Thyroid gland (tissue), 4 donors: ENCODE measurements at places on chromosomes 1 and 21.
A peak's percentile ranks its signal among the peaks of the same experiment; 100 is the strongest.

DNA sequence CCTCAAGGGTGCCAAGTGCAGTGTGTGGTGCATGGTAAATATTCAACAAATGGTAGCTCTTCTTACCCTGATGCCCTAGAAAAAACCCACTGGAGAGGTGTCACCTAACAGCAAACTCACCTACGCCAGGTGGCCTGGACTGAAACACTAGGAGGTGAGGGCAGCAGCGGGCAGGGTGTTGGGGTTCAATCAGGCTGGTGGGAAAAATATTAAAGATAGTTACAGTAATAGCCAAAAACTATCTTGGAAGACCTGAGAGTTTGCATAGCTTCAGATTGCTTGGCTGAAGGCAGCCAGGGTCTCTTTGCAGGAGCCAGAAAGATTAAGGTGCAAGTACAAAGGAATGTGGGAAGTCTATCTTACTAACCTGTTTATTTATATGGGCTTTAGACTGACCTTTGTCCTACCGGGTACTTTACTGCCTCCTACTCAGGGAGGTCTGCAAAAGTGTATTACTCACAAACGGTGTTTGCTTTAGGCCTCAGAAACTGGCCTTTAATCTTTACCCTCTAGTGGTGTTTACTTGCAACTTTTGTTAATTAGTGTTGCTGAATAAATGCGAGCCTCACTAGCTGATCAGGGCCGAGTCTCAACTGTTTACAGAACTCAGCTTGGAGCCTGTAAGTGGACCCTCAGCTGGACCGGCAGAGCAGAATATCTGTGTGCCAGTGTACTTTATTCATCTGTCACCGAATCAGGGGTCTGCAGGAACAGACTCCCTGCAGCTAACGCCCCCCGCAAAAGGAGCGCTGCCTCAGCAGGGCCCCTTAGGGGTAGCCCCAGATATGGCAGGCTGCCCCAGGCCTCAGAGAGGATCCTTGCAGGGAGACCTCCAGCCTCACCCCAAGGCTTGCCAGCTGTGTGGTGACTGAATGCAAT, 63.9 kb downstream of the SYF2 start:
- no peak for DNase-seq

DNA sequence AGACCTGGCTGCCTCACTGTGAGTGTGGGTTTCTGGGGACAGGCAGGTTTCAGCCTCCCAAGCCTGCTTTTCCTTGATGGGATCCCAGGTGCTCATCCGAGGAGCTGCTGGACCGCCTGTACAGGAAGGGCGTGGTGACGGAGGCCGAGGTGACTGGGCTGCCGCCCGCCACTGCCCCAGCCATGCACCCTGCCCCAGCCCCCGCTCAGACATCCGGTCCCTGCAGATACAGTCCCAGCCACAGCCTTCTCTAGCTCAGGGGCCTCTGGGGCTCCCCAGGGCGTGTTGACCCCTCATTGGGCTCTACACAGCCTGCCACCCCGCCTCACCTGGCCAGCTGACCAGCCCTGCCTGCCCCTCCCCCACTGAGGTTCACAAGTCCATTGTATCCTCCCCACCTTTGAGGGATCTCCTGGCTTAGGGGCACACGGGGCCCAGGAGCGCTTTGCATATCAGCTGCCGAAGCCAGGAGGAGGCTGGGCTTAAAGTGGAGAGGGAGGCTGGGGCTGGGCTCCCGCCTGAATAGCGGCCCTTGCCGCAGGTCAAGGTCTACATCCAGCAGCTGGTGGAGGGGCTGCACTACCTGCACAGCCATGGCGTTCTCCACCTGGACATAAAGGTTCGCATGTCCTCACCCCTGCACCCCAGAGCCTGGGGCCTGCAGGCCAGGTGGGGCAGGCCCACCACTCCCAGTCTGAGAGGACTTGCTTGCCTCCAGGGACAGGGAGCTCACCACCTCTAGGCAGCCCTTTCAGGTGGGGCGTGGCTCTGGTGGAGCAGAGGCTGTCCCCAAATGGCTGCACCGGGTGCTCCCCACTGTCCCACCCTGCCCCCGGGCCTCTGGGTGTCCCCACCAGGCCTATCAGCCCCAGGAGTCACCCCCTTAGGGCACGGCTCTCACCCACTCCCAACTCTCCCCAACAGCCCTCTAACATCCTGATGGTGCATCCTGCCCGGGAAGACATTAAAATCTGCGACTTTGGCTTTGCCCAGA, 38.5 kb downstream of the TRIM11 start:
- DNase-seq = peak; percentile 10

GRCh38 chr1:27571439-27572018, 32.4 kb downstream of the AHDC1 start:
- DNase-seq = peak; percentile 86

- no peak for DNase-seq
Measured at GRCh38 chr21:31483146-31483545, 139.1 kb upstream of the TIAM1 start.

- DNase-seq = no peak
Measured at GRCh38 chr21:31489014-31489413, 145.0 kb upstream of the TIAM1 start.

- no peak for DNase-seq
Measured at GRCh38 chr1:209746451-209747165, 9.2 kb upstream of the TRAF3IP3 start.

DNA sequence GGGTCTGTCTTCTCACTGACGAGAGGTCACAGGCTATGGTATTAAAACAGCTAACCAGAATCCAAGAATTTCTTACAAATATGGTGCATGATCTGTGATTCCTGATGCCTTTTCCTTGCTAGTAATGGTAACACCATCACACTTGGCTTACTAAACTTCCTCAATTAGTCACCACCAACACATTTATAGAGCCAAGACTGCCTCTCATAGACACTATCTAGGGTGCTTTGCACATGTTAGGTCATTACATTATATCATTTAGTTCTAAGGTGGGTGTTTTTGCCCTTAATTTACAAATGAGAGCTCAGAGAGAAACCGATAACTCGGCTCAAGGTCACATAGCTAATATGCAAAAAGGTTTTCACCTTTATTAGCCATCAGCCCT, 8.7 kb downstream of the KIF21B start:
- no peak for DNase-seq

DNA sequence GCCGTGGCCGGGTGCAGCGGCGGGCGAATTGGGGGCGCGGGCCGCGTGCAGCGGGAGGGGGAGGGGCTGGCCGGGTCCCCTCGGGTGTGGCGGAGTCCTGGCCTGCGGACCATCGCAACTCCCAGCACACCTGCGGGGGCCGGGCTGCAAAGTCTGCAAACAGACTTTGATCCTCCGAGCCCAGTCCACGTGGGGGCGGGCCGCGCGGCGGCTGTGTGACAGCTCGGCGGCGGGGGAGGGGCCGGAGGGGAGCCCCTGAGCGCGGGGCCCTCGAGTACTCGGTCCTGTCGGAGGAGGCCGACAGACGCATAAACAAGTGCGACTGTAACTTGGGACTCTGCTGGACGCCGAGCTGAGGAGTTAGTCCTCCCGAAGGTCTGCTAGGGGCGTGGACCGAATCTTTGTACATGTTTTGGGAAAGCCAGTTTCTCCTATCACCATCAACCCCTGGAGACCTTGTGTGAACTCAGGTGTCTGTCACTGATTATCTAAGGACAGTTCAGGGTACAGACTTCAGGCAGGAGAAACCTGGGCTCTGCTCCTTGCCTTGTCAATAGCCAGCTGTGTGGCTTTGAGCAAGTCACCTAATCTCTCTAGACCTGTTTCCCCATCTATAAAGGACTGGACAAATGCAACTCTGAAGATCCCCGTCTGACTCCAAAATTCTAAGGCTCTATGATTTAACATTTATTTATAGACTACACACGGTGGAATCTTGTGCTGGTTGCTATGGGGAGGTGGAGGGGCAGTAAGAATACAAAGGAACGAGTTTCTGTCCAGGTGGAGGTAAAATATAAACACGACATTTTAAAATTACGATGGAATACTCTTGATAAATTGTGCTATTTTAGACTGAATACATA, 710 bp upstream of the SLC30A1 start:
- peak; percentile 92 for DNase-seq

- DNase-seq = no peak
Measured at GRCh38 chr21:15669247-15669646, 60.5 kb upstream of the USP25 start.

GRCh38 chr1:160548183-160548582, 25.1 kb upstream of the SLAMF6 start:
- no peak for DNase-seq

GRCh38 chr1:207140536-207140935, 36.5 kb downstream of the C4BPA start:
- no peak for DNase-seq

DNA sequence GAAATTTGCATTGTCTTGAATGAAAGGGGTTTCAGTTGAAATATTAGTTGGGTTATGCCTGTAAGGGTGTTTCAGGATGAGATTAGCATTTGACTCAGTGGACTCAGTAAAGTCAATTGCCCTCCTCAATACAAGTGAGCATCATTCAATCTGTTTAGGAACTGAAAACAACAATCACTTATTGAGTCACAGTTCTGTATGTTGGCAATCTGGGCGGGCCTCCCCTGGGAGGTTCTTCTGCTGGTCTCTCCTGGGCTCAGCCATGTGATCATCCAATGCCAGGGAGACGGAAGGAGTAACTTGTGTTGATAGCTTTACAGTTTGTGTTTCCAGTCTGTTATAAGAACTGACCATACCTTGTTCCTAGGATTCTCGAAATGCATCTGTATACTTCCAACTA, 262.9 kb upstream of the RUNX1 start:
- no peak for DNase-seq

- no peak for DNase-seq
Measured at GRCh38 chr21:38822778-38823238, 17.1 kb downstream of the ETS2 start.

DNA sequence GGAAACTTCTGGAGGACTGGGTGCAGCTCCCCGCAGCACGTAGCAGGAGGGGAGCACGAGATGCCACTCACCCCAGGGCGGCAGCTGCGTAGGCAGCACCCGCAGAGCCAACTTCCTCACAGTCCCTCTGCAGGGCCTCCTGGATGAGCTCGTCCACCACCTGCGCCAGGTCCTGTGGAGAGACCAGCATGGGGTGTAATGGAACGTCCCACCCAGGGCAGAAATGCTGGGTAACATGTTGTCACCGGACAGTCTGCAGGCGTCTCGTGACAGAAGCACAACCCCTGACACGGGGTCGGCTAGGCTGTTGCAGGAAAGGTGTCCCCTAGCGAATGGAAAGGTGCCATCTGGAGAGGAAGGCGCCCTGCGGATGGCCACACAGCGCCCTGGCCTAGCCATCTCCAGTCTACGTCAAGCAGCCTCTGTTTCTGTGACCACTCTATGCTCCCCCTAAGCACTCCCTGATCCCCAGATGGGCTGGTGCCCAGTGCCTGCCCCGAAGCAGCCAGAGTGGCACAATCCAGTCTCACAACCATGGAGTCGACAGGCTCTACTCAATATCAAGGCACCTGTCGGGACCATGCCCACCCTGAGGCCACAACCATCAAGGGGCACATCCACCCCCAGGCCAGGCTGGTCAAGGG, 21.2 kb downstream of the MCM3AP start:
- no peak for DNase-seq

- no peak for DNase-seq
Measured at GRCh38 chr1:53541761-53542550, 82.8 kb downstream of the DMRTB1 start.

DNA sequence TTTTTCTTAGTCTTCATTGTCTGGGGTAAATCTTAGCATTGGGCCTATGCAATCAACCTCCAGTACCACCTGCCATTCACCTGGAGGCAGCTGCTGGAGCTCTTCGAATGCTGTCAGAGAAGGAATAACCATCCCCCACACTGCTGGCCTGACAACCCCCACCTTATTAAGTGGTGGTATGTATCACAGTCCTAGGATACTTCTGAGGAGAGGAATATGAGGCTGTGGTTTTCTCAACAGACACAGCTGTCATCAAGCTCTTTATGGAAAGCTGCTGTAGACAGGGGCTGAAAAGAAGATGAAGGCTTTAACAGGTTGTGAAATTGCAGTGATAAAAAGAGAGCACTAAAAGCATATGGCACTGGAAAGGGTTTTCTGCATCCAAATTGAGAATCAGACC, 61.7 kb downstream of the TSEN15 start:
- DNase-seq = no peak

GRCh38 chr1:55974714-55975441, 604.5 kb downstream of the PLPP3 start:
- DNase-seq = no peak

DNA sequence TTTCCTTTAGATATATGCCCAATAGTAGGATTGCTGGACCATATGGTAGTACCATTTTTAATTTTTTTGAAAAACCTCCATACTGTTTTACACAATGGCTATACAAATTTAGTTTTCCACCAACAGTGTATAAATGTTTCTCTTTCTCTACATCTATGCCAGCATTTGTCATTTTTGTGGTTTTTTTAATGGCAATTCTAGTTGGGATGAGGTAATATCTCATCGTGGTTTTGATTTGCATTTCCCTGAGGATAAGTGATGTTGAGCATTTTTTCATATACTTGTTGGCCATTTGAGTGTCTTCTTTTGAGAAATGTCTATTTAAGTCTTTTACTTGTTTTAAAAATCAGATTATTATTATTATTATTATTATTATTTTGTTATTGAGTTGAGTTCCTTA, 35.5 kb downstream of the PLA2G4A start:
- no peak for DNase-seq

GRCh38 chr1:193210996-193211395, 24.6 kb upstream of the B3GALT2 start:
- no peak for DNase-seq

DNA sequence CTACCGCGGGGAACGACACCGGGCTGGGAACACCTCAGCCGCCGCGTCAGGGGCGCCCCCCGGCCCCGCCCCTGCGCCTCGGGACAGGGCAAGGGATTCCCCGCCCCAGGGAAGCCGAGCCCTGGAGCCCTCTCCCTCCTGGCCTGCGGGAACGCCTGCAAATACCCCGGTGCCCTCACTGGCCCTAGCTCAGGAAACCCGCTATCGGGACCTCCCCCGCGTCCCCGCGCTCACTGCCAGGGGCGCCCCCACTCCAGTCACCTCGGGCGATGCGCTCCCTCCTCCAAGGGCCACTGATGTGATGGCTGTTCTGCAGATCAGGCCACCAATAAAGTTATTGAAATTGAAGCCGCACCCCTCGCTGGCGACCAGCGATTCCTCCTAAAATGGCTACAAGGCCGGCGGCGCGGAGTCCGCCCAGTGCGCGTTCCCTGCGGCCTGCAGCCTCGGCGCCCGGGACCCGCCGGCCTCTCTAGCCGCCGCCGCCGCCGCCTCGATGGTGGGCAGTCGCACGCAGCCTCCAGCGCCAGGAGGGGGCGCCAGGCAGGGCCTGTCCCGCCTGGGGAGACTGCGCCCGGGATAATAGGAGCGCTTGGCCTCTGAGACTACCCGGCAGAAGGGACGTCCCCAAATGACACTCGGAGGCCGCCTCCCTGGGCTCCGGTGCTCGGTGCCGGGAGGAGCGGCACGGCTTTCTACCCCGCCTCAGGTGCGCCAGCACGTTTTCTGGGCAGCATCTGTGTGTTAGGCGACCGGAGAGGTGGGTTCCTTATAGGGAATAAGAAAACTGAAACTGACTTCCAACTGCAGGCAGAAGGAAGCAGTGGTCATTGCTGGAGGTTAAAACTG, at the start of gene PRKAB2:
PRKAB2 (minus strand) TSS at position 303 of the 849 bp plus-strand sequence. CDS start 326 bp downstream, outside the sequence.
- peak; percentile 98 for DNase-seq

GRCh38 chr1:234836045-234836681, 226.2 kb upstream of the IRF2BP2 start:
- DNase-seq = no peak

- no peak for DNase-seq
Measured at GRCh38 chr1:219312967-219313366, 139.3 kb downstream of the LYPLAL1 start.
